ENCODE measurements at places on chromosomes 11 and 22. TPM values are rescaled to one million over a fixed set of nuclear protein-coding genes. Genes with fewer than 3 reads are reported as not detected.

The MGAT3 gene
- total RNA-seq, result 0.20 TPM

The LMNTD2 gene
- 9.5 TPM for total RNA-seq

The SCGB1D2 gene
- total RNA-seq, result not detected

- no peak for DNase-seq
Measured at GRCh38 chr22:35186492-35186891, 70.8 kb upstream of the HMGXB4 start.

GRCh38 chr11:13760115-13760514 lies 91.6 kb downstream of the FAR1 start:
- DNase-seq, result no peak

DNA sequence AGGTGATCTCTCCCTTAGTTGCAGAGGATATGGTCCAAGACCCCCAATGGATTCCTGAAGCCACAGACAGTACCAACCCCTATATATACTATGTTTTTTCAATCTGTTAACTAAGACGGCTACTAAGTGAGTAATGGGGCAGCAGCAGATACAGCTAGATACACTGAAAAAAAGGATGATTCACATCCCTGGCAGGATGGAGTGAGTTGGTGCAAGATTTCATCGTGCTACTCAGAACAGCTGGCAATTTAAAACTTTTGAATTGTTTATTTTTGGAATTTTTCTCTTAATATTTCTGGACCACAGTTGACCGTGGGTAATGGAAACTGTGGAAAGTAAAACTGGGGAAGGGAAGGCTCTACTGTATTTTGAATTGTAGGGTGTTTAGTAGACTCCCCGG lies 17.0 kb upstream of the TMEM218 start:
- no peak for DNase-seq

GRCh38 chr11:38952698-38953097 lies 2354.7 kb upstream of the RAG2 start:
- DNase-seq, result no peak

- DNase-seq, result no peak
Measured at GRCh38 chr11:26947379-26947844, 46.5 kb upstream of the FIBIN start.

- no peak for DNase-seq
Measured at GRCh38 chr11:123323568-123323967, 106.5 kb upstream of the GRAMD1B start.
